K562 (cell line): ENCODE measurements at places on chromosomes 12 and 14. TPM values are rescaled to one million over a fixed set of nuclear protein-coding genes. Genes with fewer than 3 reads are reported as not detected.

- no peaks in the 10 kb centered on the region for H3K27me3 ChIP-seq
- H3K4me3 ChIP-seq = no peak overlapping the region
- DNase-seq = no peak
- H3K36me3 ChIP-seq = peaks cover 37% of the 10 kb centered on the region
- H3K4me1 ChIP-seq = no peaks in the 10 kb centered on the region
These were observed 108.5 kb upstream of the ESRRB start for GRCh38 chr14:76267322-76268046.

DNA sequence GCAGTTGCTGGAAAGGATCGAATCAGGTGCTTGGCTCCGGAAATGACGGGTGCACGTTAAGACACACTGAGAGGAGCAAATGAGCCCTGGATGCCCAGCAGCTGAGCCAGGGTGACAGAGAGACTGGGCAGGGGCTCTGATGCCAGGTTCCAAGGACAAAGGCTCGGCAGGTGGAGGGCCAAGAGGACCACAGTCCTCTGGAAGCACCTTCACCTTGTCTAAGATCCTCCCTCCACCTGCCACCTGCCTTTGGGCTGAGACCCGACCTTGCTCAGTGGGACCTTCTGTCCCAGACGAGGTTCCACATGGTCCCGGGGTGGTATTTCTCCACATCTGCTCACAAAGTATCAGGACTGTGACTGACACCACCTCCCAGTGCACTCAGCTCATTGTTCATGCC lies 1.0 kb downstream of the ANO2 start:
- no peaks in the 10 kb centered on the region for H3K4me1 ChIP-seq
- H3K27me3 ChIP-seq = peaks cover 27% of the 10 kb centered on the region
- H3K27ac ChIP-seq = no peak overlapping the region
- H3K36me3 ChIP-seq = no peaks in the 10 kb centered on the region

Gene CHGA
- total RNA-seq = 0.20 TPM in 1 of 2 replicates, not detected in the other

GRCh38 chr14:94638961-94639817 lies 27.0 kb downstream of the SERPINA3 start:
- no peaks in the 10 kb centered on the region; the same call in 1 of the 2 replicates for H3K27me3 ChIP-seq
- no peaks in the 10 kb centered on the region for H3K4me1 ChIP-seq
- H3K36me3 ChIP-seq = no peaks in the 10 kb centered on the region
- no peak overlapping the region for H3K27ac ChIP-seq
- H3K4me3 ChIP-seq = no peak overlapping the region

Gene HOXC12
- 0.11 and 0.27 TPM in 2 replicates for total RNA-seq

DNA sequence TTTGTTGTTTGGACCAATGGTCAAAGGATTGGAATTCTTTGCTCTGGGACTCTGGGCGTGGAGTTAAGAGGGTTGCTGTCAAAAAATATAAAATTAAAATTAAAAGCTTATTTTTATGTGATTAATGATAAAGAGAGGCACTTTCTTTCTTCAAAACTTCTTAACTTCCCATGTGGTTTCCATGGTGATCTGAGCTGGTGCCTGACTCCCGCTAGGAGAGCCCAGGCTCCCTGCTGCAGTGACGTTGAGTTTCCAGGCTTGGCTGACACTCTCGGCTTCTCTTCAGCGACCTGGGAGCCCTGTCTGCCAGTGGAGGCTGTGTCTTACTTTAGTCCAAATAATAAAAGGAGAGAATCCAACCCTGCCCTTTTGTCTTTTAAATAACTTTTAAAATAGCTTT lies 84.4 kb downstream of the GALC start:
- no peaks in the 10 kb centered on the region for H3K27me3 ChIP-seq
- no peaks in the 10 kb centered on the region for H3K4me1 ChIP-seq
- H3K4me3 ChIP-seq = no peak overlapping the region
- H3K27ac ChIP-seq = no peak overlapping the region
- no peaks in the 10 kb centered on the region for H3K36me3 ChIP-seq

- H3K27me3 ChIP-seq = no peaks in the 10 kb centered on the region
- no peaks in the 10 kb centered on the region for H3K4me1 ChIP-seq
- no peak overlapping the region for H3K4me3 ChIP-seq
- no peak overlapping the region for H3K27ac ChIP-seq
These were observed 90.5 kb upstream of the FOXN3 start for GRCh38 chr14:89507521-89507920.

GRCh38 chr12:8471090-8471489 lies 15.3 kb downstream of the CLEC6A start:
- no peaks in the 10 kb centered on the region for H3K4me1 ChIP-seq
- no peaks in the 10 kb centered on the region for H3K27me3 ChIP-seq
- no peaks in the 10 kb centered on the region for H3K36me3 ChIP-seq
- no peak overlapping the region for H3K4me3 ChIP-seq
- no peak overlapping the region for H3K27ac ChIP-seq

Gene TTC8
- 8.1 and 9.6 TPM in 2 replicates for total RNA-seq

DNA sequence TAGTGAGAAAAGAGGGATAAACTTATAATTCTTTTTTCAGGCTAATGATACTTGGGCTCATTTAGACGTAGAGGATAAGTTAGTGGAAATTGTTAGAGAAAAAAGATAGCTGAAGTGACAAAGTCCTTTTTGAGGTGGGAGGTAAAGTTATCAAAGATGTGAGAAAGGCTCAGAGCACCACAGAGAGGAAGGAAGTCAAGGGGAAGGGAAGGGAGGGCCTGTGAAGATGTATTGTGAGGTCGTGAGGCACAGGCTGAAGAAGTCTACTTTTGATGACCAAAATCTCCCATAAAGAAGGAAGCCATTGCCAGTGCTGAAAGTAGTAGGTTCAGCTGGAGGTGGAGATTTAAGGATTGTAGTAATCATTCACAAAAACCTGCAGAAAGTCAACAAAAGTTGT lies 19.4 kb upstream of the PTGDR start:
- no peaks in the 10 kb centered on the region for H3K36me3 ChIP-seq
- no peak overlapping the region for H3K4me3 ChIP-seq
- H3K4me1 ChIP-seq = no peaks in the 10 kb centered on the region
- no peaks in the 10 kb centered on the region for H3K27me3 ChIP-seq
- no peak for DNase-seq

DNA sequence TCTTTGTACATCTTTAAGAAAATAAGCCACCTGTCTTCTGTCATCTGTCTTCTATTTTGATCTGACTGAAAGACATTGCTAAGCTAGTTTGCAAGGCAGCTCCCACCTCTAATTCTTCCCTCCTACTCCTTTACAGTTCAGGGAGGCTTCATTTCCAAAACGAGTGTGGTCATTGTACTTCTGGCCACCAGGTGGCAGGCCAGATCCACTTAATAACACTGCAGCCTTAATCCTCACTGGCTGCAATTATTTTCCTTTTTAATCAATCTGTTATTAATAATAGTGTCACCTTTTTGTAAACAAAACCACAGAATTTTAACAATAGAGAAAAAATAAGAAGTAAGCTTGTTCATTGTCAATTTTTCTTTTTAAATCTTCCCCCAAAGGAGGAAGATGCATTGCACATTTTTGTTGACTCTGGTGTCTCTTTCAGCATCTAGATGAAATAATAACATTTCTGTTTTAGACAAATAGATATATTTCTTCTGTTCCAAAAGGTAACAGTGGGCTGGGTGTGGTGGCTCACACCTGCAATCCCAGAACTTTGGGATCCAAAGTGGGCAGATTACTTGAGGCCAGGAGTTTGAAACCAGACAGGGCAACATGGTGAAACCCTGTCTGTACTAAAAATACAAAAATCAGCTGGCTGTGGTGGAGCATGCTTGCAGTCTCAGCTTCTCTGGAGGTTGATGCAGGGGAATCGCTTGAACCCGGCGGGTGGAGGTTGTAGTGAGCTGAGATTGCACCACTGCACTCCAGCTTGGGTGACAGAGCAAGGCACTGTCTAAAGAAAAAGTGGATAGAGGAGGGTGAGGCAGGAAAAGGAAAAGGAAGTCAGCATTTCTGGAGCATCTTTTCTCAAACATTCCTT lies 23.3 kb downstream of the GABARAPL1 start:
- no peaks in the 10 kb centered on the region for H3K27me3 ChIP-seq
- H3K27ac ChIP-seq = no peak overlapping the region
- H3K4me3 ChIP-seq = no peak overlapping the region
- DNase-seq = peak; percentile 45
- no peaks in the 10 kb centered on the region for H3K4me1 ChIP-seq
- H3K36me3 ChIP-seq = no peaks in the 10 kb centered on the region

Gene PLCZ1
- not detected in 2 replicates for total RNA-seq

DNA sequence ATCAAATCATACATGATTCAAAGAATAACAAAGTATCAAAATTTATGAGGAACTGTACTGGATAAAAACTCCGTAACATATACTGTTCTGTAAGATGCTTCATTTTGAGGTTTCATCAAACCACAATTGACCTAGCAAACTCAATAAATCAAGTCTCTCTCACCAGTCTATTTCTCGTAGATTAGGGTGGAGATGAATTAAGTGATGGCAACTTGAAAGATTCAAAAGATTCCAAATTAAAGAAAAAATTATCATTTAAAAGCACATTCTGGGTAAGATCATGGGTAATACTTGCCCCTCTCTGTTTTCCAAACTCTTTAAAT lies 74.4 kb downstream of the PAPLN start:
- peaks cover 2% of the 10 kb centered on the region; the same call in 1 of the 3 replicates for H3K36me3 ChIP-seq
- no peaks in the 10 kb centered on the region for H3K27me3 ChIP-seq
- H3K4me1 ChIP-seq = peaks cover 3% of the 10 kb centered on the region
- peak overlapping the region; percentile 60; the same call in 1 of the 3 replicates for H3K27ac ChIP-seq
- DNase-seq = no peak
- H3K4me3 ChIP-seq = no peak overlapping the region

GRCh38 chr14:67392123-67392522 lies 19.8 kb downstream of the PLEK2 start:
- peaks cover 21% of the 10 kb centered on the region for H3K4me1 ChIP-seq
- DNase-seq = no peak
- no peaks in the 10 kb centered on the region for H3K27me3 ChIP-seq
- no peak overlapping the region for H3K4me3 ChIP-seq
- no peak overlapping the region for H3K27ac ChIP-seq

GRCh38 chr12:97886511-97887176 lies 424.0 kb downstream of the RMST start:
- no peaks in the 10 kb centered on the region for H3K36me3 ChIP-seq
- no peak overlapping the region for H3K27ac ChIP-seq
- H3K4me3 ChIP-seq = no peak overlapping the region
- no peaks in the 10 kb centered on the region for H3K27me3 ChIP-seq

GRCh38 chr12:73678335-73678734 lies 859.3 kb upstream of the ATXN7L3B start:
- H3K4me3 ChIP-seq = no peak overlapping the region
- no peaks in the 10 kb centered on the region for H3K27me3 ChIP-seq
- no peak overlapping the region for H3K27ac ChIP-seq
- H3K4me1 ChIP-seq = no peaks in the 10 kb centered on the region

- peaks cover 37% of the 10 kb centered on the region for H3K4me1 ChIP-seq
- H3K27ac ChIP-seq = peak overlapping the region; percentile 81
- peaks cover 10% of the 10 kb centered on the region; the same call in 1 of the 3 replicates for H3K36me3 ChIP-seq
These were observed 1.3 kb downstream of the CHST11 start for GRCh38 chr12:104457746-104458693.

DNA sequence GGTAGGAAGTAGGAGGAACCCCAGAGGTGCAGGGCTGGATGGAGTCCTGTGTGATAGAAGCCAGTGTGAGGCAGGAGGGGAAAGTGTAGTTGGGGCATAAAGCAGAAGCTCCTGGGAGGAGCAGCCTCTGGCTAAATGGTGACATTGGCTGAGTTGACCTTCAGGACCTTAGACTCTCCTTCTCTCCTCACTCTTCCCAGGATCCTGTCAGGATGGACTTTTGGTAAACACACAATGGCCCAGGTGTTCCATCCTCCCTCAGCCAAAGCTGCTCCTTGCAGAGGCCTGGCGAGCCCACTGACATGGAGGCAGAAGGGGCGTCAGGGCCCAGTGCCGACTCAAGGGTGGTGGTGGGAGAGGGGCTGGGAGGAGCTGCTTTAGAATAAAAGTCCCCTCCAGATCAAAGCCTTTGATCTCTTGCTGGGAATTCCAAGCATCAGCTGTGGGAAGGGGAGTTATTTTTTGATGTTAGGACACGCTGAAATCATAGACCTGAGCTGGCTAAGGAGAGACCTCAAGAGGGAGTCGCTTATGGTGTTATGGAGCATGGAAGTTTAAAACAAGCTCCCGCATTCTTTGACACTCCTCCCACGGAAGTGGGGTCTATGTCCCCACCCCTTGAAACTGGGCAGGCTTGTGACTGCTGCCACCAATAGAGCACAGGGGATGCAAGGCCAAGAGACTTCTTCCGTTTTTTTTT lies 44.1 kb downstream of the SMIM41 start:
- DNase-seq = no peak
- no peak overlapping the region for H3K27ac ChIP-seq
- peaks cover 14% of the 10 kb centered on the region; the same call in 1 of the 3 replicates for H3K4me1 ChIP-seq
- H3K27me3 ChIP-seq = peaks cover 26% of the 10 kb centered on the region; the same call in 2 of the 3 replicates
- H3K36me3 ChIP-seq = no peaks in the 10 kb centered on the region

Gene PLBD1
- 15.9 and 16.4 TPM in 2 replicates for total RNA-seq

- H3K36me3 ChIP-seq = peaks cover 6% of the 10 kb centered on the region; the same call in 2 of the 3 replicates
- no peaks in the 10 kb centered on the region; the same call in 1 of the 2 replicates for H3K4me1 ChIP-seq
- no peak overlapping the region for H3K27ac ChIP-seq
These were observed 61.0 kb downstream of the SUSD6 start for GRCh38 chr14:69672356-69672755.

Gene AMN
- total RNA-seq = 0.04 and 0.09 TPM in 2 replicates

DNA sequence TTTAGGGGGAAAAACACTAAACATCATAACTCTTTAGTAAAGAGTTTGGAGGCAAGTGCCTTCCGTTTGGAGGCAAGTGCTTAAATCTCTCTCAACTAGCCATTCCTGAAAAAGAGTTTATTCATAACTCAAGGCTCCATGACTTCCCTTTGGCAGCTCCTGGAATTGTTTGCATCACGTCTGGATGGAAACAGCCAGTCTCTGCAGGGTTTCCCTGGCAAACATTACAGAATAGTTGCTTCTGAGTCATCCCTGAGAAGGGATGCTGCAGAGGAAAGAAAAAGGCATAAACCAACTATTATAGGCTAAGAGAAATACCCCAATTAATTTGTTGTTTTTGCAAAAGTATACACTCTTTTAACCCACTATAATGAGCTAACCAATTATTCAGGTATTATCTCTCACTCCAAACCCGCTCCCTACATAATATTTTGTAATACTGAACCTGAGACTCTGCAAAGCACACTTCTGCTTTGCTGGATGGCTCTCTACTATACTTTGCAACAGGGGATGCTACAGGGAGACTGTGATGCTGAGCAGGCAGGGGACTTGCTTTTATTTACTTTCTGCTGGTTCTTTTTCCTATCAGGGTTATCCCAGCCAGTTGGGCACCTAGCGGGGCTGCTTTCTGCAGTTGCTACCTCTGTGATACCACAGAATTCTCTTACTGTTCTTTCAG lies 497.7 kb downstream of the FUT8 start:
- no peaks in the 10 kb centered on the region for H3K27me3 ChIP-seq
- no peak overlapping the region for H3K27ac ChIP-seq
- H3K4me1 ChIP-seq = no peaks in the 10 kb centered on the region
- H3K4me3 ChIP-seq = no peak overlapping the region
- no peak for DNase-seq

Gene LRP1-AS
- total RNA-seq = not detected in 2 replicates

GRCh38 chr12:42804928-42805327 lies 215.4 kb upstream of the PRICKLE1 start:
- H3K27me3 ChIP-seq = no peaks in the 10 kb centered on the region
- no peak overlapping the region for H3K4me3 ChIP-seq
- H3K27ac ChIP-seq = no peak overlapping the region
- H3K36me3 ChIP-seq = no peaks in the 10 kb centered on the region

- H3K4me1 ChIP-seq = no peaks in the 10 kb centered on the region
- no peak overlapping the region for H3K4me3 ChIP-seq
- DNase-seq = no peak
- no peak overlapping the region for H3K27ac ChIP-seq
These were observed 1367.5 kb downstream of the AACS start for GRCh38 chr12:126432780-126433179.

Gene DCN
- 2.3 and 2.4 TPM in 2 replicates for total RNA-seq

Gene E2F7
- 13.0 and 13.5 TPM in 2 replicates for total RNA-seq

Gene SERPINA1
- 4.1 and 6.0 TPM in 2 replicates for total RNA-seq

- peaks cover 8% of the 10 kb centered on the region; the same call in 1 of the 3 replicates for H3K36me3 ChIP-seq
- H3K4me3 ChIP-seq = no peak overlapping the region
- H3K4me1 ChIP-seq = peaks cover 2% of the 10 kb centered on the region; the same call in 2 of the 3 replicates
These were observed 186.6 kb downstream of the CALM1 start for GRCh38 chr14:90583427-90583826.

GRCh38 chr14:23301969-23302289 lies 730 bp downstream of the PPP1R3E start:
- peak overlapping the region; percentile 67 for H3K4me3 ChIP-seq
- no peak for DNase-seq
- H3K4me1 ChIP-seq = peaks cover 31% of the 10 kb centered on the region
- no peaks in the 10 kb centered on the region for H3K27me3 ChIP-seq
